Kidney capillary endothelial cell (primary cell): ENCODE measurements at places on chromosomes 4 and X.

- no peak for DNase-seq
Observed at GRCh38 chr4:119244832-119245231, 32.3 kb downstream of the USP53 start.

DNA sequence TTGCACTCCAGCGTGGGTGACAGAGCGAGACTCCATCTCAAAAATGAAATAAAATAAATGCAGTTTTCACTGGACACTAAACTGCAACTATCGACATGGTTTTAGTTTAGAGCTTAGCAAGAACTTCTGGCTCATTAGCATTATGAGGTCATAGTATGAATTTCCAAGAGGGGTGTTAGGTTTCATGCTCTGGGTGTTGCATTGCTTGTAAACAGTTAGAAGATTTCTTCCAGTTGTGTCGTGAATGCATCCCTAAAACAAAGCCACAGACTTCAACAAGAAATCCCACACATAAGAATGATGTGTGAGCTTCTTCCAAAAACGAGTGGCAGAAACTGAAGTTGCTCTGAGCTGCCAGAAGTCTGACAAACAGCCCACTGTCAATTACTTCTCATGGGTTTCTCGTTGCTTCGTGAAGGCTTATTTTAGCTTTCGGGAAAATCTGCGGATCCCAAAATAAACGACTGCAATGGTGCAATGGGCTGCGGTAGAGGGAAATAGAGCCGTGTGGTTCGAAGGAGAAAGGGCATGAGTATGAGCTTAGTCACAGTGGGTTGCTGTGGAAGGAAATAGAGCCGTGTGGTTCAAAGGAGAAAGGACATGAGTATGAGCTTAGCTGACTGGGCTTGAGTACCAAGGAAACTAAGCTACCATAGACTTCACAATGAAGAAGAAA, 354.9 kb downstream of the DHRSX start:
- DNase-seq: no peak

DNA sequence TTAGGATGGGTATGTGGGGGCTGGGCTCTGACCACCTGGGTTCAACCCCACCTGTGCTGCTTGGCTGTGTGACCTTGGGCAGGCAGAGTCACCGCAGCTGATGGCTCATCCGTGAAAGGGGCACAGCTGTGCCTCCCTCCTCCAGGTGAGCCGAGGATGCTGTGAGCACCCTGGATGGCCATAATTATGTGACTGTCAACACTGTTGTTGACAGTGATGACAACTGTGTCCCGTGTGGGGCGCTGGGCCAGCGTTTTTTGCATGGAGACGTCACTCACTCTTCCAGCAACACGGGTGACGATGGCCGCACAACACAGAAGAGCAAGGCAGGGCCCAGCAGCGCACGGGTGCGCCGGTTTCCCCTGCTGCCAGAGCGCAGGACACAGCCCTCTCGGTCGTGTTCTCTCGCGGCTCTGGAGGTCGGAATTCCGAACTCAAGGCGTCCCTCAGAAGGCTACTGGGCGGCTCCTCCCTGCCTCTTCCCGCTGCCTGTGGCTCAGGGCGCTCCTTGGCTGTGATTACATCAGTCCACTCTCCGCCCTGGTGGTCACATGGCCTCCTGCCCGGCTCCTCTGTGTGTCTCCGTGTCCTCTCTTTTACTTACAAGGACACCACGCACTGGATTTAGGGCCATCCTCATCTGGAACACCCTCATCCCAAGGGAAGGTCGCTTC, 1.3 kb downstream of the SH3TC1 start:
- no peak for DNase-seq

- no peak for DNase-seq
Observed at GRCh38 chr4:68490826-68491457, 43.7 kb downstream of the TMPRSS11E start.

- DNase-seq: no peak
Observed at GRCh38 chr4:153962311-153963039, 173.6 kb upstream of the SFRP2 start.

GRCh38 chr4:40940317-40940741, 190.6 kb downstream of the NSUN7 start:
- DNase-seq: no peak

GRCh38 chr4:74084984-74085383, 14.0 kb downstream of the CXCL2 start:
- no peak for DNase-seq

GRCh38 chrX:35809781-35810180, 11.6 kb downstream of the MAGEB16 start:
- DNase-seq: no peak

DNA sequence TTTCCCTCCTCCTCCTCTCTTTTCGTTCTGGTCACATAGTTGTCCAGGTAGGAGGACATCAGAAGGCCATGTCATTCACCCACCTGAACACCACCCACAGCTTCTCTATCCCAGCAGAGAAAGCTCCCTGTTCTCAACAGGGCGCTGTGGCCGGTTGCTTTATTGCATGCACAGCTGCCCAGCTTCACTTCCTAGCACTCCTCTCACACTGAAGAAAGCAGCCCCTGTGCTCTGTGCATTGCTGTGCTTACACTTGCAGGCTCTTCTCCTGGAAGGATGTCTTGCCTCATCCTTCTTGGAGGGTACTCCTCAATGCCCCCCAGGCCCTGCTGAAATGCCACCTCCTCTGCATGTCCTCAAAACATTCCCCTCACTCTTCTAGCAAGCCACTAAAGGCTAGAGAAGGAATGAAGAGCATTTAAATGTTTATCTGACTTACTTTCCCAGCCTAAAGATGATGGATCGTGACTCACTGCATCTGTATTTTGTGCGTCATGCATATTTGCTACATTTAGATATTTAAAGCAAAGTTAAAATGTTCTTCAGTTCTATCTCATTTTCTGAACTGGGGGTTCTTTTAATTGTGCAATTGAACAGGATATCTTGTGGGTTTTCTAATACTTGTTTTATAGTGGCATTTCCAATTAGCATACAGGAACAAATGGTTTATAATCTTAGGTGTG, 186.4 kb upstream of the PUDP start:
- no peak for DNase-seq
